ENCODE measurements at places on chromosomes 2 and 18.

- no peak for DNase-seq
Observed at GRCh38 chr18:65567372-65567771, 183.4 kb upstream of the CDH7 start.

DNA sequence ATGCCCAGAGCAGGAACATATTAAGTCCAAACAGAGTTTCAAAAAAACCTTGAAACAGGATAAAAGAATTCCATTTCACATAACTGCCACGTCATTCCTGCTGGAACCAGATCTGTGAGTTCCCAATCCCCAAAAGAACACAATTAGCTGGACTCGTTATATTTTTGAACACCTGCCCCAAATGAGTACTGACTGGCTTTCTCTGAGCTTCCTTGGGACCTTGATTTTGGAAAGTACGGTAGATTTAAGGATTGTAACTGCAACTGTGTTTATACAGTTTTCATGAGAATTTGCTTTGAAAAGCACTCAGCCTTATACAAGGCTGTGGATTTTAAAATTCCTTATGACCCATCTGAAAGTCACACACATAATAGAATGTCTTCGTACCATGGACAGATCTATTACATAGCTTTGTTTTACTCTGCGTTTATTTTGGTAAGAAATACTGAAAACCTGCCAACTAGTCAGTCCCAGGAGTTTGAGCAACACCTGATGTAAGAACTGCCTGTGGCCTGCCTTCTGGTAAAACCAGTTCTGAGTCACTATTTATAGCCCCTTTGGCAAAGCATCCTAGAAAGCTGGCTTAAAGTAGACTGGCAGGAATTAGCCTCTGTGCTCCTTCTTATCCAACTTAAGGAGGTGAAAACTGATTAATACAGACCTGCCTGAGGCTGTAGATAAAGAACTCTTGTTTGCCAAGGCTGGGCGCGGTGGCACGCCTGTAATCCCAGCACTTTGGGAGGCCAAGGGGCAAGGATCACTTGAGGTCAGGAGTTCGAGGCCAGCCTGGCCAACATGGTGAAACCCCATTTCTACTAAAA is 48.1 kb downstream of the MERTK start:
- no peak for DNase-seq

DNA sequence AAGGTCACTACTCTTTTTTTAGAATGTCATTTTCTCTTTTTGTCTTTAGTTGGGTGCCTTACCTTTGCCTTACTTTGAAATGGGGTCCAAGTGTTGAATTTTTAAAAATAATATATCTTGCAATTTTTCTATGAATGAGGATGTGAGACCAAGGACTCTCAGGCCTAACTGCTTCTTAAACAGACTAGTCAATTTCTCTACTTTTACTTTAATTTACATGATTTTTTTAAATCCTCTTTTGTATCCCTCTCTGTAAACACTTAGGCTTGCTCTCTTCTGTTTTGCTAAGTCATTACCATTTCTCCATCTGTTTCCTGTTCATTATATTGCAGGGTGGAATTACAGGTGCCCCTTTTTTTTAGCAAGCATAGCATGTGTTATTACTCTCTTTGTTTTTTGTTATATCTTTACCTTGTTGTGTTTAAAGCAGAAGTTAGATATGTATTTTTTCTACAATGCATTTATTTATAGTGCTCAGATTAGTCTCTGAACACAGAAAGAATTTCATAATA is 261.8 kb downstream of the SPAG16 start:
- no peak for DNase-seq

- no peak for DNase-seq
Observed at GRCh38 chr2:85804583-85804982, 50.8 kb downstream of the ATOH8 start.

DNA sequence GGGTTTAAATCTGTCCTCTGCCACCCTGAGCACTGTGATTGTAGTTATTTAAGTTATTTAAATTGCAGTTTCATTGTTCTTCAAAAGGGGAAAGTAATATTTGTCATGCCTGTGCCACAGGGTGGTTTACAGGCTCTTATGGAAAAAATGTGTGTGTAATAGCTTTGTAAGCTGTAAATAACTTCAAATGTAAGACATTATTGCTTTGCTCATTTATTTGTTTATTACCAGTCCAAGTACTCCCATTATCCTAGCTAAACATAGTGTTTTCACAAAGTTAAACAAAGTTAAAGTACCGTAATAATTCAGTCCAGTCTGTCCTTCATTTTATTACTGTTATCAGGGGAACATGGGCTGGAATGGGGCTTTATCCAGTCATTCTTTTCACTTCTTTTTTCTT is 43.4 kb upstream of the IGFBP2 start:
- no peak for DNase-seq

Measured in coronary artery (tissue), 2 donors.